ENCODE measurements at places on chromosomes 2 and 18.

DNA sequence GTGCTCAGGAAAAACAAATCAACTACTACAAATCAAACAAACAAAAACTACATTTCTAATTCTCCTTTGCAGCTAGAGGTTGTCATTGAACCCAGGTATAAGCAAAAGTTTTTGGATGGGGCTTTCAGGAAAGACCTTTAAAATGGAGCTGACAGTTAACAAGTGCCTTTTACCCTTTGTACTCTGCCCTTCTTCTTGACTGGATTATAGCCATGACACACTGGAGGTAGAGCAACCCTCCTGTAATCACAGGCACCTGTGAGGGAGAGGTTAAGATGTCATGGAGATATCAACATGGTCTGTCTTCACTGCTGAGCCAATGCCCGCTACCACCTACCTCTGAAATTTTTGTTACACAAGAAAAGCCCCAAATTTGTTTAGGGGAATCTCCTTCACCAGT, 100.0 kb upstream of the GLS start:
- no peak for DNase-seq

GRCh38 chr18:5414546-5414945, 119.0 kb upstream of the ZBTB14 start:
- no peak for DNase-seq

DNA sequence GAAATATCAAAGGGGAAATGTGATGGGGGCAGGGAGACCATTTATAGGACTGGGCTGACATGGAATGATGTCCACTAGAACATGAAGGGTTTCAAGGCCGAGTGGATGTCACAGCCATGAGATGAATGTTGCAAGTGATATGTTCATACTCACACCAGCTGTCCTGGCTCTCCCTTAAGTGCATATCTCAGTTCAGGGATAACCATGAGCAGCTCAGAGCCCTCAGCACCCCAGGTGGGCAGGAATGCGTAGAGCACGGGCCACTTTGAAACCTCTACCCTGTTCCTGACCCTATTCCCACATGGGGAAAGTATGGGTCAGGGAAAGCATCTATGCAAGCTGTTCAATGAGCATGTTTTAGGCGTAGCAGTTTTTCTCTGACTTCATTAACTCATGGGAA, 12.4 kb upstream of the EML4 start:
- no peak for DNase-seq

GRCh38 chr18:61957801-61958516, 65.2 kb upstream of the RNF152 start:
- DNase-seq: no peak

- no peak for DNase-seq
Measured at GRCh38 chr18:10299643-10300042, 154.8 kb upstream of the APCDD1 start.

- no peak for DNase-seq
Measured at GRCh38 chr2:224722770-224723169, 6.6 kb upstream of the CCDC195 start.

- no peak for DNase-seq
Measured at GRCh38 chr2:6930923-6931647, 13.9 kb downstream of the RNF144A start.

DNA sequence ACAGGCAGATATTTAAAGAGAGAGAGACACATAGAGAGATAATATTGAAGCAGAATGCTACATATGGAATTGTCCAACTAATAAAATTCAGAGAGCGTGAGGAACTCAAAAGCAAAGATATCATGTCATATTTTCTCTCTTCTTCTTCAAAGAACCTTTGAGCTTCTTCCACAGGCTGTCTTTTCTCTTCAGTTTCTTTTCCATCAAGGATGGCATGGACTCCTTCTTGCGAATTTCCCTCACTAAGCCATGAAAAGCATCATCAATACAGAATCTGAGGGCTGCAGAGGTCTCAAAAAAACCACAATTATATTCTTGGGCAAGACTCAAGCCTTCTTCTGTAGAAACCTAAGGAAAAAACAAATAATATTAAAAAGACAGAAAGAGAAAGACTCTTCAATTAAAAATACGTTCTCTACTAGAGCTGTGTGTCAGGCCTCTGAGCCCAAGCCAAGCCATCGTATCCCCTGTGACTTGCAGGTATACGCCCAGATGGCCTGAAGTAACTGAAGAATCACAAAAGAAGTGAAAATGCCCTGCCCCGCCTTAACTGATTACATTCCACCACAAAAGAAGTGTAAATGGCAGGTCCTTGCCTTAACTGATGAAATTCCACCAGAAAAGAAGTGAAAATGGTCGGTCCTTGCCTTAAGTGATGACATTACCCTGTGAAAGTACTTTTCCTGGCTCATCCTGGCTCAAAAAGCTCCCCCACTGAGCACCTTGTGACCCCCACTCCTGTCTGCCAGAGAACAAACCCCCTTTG, 371.9 kb downstream of the RIT2 start:
- DNase-seq: no peak

DNA sequence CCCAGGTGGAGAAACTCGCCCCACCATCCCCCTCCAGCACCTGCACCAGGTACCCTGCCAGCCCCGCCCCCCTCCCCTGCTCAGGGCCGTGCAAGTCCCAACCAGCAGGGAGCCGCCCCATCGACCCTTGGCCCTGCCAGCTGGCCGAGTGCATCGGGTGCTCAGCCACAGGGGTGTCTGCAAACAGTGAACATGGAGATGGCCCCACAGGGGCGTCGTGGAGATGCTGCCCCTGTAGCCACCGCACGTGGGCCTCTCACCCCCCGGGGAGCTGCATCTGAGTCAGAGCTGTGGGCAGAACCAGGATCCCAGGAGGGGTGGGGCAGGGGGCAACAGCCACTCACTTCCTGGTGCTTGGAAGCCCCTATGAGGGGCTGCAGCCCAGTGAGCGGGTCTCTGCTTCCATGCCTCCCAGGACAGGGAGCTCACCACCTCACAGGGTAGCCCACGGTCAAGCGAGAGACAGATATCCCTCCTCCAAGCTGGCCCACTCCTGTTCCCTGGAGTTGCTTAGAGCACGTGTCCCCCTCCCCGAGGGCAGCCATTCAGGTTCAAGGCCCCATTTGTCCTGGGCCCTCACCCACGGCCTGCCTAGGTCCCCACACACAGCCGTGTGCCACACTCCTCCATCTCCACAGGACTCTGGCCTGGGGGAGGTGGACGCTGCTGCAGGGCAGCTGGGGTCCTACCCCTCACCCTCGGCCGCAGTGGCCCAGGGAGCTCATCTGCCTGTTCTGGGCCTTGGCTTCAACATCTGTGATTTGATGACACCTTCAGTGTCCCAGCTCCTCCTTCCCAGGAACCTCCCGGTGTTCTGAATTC, 1.1 kb upstream of the MAB21L4 start:
- no peak for DNase-seq

- no peak for DNase-seq
Measured at GRCh38 chr2:207075456-207075855, 90.3 kb downstream of the KLF7 start.

- no peak for DNase-seq
Measured at GRCh38 chr2:175154661-175155082, 13.3 kb downstream of the ATF2 start.

DNA sequence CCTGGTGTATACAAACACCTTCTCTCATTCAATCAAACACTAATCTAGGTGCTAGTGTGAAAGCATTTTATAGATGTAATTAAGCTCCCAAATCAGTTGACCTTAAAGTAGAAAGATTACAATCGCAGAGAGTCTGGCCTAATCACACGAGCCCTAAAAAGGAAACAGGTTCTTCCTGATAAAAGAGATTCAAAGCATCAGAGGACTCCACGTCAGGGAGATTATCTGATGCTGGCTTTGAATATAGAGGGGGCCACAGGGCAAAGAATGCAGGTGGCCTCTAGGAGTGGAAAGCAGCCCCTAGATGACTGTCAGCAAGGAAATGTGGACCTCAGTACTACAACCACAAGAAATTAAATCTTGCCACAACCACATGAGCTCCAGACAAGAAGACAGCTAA, 28.2 kb upstream of the ZC3H15 start:
- no peak for DNase-seq

GRCh38 chr2:173656086-173656485, 301.4 kb downstream of the CDCA7 start:
- no peak for DNase-seq

DNA sequence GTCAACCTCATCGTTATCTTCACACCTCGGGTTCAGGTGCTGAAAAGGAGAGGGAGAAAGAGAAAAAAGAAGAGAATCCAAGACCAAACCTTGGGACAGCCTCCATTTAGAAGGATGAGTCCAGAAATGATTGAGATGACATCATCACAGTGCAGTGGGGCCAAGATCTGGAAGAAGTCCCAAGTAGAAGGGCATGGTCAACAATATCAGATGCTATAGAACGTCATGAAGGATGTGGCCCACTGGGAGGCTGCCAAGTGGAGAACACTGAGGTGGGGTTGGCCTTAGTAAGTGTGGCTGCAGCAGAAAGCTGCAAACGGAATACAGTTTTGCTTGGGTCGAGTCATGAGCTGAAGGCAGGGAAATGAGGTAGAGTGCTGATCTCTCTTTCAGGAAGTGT, 91.1 kb upstream of the FZD7 start:
- no peak for DNase-seq

DNA sequence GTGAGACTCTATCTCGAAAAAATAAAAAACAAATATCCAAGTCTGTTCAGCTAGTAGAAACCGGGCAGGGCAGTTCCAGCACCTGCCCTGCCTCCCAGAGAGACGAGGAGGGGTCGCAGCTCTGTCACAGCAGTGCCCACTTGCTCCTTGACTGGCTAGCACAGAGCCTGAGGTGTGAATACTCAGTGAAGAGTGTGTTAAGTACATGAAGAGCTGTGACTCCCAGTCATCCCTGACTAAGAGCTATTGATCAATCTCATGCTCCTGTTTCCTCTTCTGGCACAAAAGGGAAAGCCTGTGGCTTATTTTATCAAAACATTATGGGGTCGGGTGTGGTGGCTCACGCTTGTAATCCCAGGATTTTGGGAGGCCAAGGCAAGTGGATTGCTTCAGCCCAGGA, 83.0 kb upstream of the FZD7 start:
- DNase-seq: no peak
